ENCODE measurements at places on chromosomes 7 and 10. TPM values are rescaled to one million over a fixed set of nuclear protein-coding genes. Genes with fewer than 3 reads are reported as not detected.

Gene GPRIN2
- polyA plus RNA-seq: not detected

Gene VIPR2
- not detected for polyA plus RNA-seq

Gene KLF14
- polyA plus RNA-seq: not detected

DNA sequence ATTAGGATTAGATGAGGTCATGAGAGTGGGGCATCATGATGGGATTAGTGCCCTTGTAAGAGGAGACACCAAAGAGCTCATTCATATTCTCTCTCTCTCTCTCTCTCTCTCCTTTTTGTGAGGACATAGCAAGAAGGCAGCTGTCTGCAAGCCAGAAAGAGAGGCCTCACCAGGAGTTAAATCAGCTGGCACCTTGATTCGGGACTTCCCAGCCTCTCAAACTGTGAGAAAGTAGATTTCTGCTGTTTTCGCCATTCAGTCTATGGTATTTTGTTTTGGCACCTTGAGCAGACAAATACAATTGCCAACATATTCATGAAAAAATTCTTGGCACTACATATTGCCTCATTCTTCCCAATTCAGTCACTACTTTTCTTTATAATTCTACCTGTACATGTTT is 20.6 kb upstream of the ATAD1 start:
- DNase-seq: no peak

- no peak for DNase-seq
Measured at GRCh38 chr10:44619521-44619920, 234.6 kb upstream of the CXCL12 start.

DNA sequence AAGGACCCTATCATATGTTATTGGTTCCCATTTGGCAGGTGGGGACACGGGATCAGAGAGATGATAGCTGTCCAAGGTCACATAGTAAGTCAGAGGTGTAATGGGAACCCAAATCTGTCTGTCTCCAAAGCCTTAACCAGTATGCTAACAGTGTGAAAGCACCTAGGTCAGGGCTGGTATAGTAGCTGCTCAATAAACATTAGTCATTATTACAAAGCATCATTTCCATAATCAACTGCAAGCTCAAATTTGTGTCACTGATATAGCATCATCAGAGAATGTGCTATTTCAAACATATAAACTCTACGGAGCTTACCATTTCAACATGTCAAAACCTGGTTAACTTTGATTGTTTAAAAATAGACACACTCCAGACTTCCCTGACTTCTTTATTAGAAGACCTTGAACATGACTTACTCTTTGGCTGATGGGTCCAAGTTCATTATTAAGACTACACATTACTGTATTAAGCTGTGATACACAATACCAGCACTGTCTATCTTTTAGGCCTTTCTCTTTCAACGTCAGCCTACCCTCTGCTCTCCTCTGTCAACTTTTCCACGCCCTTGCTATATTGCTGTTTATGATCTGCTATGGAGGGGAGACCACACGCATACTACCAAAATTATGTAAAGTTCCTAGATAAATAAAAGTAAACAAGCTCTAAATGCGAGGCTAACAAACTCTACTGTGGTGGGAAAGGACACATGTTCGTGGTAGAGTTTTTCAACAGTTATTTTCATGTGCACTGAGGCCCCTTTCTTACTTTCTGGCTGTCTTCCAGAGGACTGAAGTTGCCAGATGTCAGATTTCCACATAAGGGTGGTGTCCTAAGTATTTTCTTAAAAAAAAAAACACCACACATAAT is 33.6 kb downstream of the DNMBP start:
- no peak for DNase-seq

DNA sequence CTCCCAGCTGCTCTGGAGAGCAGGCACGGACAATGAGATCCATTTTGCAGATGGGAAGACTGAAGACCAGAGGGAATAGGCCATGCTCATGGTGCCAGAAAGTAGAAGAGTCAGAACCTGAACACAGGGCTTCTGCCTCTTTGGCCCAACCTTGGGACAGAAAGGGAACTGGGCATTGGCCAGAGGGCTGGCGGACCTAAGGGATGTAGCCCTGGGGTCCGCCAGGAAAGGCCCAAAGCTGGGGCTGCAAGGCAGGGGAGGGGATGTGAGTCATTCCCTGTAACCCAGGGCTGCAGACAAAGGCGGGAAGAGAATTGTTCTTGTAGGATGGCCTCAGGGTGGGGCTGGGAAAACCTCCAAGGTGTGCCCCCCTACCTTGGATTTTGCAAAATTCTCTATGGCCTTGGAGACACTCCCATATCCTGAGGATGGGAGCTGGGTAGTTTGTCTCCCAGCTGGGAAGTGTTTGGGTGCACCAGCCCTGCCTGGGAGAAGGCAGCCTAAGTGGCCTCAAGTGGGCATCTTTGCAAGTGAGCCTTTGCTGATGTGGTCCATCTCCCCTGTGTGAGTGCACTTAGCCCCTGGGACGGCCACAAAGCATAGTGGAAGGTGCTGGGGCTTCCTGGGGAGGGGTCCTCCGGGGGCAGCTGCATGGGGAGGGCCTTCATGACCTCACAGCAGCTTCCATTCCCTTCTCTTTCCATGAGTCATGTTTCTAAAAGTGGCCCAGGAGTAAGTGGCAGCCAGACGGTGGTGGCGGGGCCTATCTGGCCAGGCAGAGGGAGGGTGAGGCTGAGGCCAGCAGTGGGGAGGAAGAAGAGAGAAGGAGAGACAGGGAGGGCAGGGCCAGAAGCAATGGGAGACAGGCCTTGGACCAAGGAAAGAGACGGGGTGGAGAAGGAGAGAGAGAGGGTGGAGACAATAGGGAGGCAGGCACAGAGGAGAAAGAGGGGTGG is 9.2 kb downstream of the AQP1 start:
- no peak for DNase-seq

- DNase-seq: no peak
Measured at GRCh38 chr10:103125323-103126267, 67.5 kb downstream of the NT5C2 start.

GRCh38 chr7:107111196-107111595 is 57.6 kb upstream of the HBP1 start:
- no peak for DNase-seq

GRCh38 chr10:75159519-75159918 is 48.1 kb downstream of the SAMD8 start:
- DNase-seq: no peak

DNA sequence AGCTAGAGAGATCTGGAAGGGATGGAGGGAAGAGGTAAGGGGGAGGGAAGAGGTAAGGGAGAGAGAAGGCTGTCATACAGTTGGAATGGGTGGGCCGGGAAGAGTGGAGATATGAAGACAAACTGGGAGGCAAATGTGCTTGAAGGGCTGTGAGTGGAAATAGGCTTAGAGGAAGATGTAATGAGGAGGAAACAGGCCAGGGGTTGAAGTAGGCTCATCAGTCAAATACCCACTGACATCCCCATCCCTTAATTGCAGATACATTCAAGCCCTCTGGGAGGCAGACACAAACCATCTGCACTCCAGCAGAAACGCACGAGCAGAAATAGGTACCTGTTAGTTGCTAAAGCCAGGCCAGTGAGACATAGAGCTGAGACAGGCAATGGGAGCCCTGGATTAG is 2.1 kb downstream of the SYNPO2L start:
- no peak for DNase-seq

- no peak for DNase-seq
Measured at GRCh38 chr7:117212969-117213877, 109.6 kb downstream of the WNT2 start.

GRCh38 chr10:50405723-50406122 is 154.4 kb upstream of the ASAH2 start:
- DNase-seq: no peak

GRCh38 chr10:63374991-63375390 is 90.8 kb downstream of the JMJD1C start:
- DNase-seq: no peak

GRCh38 chr10:69635428-69636272 is 5.6 kb downstream of the FAM241B start:
- DNase-seq: no peak

DNA sequence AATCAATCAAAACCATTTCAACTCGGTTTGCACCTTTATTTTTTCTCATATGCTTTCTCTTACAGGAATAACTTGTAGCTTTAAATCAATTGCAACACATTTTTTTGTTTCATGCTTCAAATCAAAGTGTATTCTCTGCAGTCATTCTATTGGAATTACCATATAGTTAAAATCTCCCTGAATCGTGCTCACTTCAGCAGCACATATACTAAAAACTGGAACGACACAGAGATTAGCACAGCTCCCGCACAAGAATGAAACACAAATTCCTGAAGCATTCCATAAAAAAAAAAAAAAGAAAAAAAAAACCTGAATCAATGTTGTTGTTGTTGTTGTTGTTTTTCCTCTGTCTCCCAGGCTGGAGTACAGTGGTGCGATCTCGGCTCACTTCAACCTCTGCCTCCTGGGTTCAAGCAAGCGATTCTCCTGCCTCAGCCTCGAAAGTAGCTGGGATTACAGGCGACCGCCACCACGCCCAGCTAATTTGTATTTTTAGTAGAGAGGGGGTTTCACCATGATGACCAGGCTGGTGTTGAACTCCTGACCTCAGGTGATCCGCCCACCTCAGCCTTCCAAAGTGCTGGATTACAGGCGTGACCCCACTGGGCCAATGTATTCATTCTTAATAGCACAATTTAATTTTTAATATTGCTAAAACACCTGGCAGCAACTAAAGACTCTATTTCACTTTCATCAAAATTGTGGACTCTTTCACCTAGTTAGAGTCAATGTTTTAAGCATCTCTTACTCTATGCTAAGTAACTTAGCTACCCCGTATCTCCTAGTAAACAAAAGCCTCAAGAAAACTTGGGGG is 26.3 kb downstream of the ANKRD61 start:
- no peak for DNase-seq

DNA sequence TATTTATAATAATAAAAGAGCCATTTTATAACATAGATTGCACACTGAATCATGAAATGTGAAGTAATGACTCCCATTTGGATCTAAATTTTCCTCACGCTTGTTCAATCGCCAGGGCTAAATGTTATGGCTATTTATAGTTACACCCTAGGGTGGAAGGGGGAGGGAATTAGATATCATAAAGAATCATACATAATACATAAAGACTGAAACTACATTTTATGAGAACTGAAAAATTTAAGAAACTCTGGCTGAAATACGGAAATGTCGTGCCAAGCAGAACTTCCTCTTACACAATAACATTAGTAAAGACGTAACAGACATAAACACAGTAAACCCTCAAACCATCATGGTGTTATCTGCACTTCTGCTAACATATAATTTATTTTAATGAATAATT is 327.5 kb upstream of the PHF14 start:
- no peak for DNase-seq

Data from CD4-positive, CD25-positive, alpha-beta regulatory T cell (primary cell).